Hematopoietic multipotent progenitor cell treated with erythropoietin and hydrocortisone succinate and interleukin-3 and kit ligand, for 8 days (in vitro differentiated cells): ENCODE measurements at places on chromosomes 5 and 9.

GRCh38 chr9:78021697-78022096 lies 9.9 kb downstream of the GNAQ start:
- peak; percentile 90 for DNase-seq

GRCh38 chr9:99576002-99576401 lies 245.7 kb upstream of the NR4A3 start:
- no peak for DNase-seq

DNA sequence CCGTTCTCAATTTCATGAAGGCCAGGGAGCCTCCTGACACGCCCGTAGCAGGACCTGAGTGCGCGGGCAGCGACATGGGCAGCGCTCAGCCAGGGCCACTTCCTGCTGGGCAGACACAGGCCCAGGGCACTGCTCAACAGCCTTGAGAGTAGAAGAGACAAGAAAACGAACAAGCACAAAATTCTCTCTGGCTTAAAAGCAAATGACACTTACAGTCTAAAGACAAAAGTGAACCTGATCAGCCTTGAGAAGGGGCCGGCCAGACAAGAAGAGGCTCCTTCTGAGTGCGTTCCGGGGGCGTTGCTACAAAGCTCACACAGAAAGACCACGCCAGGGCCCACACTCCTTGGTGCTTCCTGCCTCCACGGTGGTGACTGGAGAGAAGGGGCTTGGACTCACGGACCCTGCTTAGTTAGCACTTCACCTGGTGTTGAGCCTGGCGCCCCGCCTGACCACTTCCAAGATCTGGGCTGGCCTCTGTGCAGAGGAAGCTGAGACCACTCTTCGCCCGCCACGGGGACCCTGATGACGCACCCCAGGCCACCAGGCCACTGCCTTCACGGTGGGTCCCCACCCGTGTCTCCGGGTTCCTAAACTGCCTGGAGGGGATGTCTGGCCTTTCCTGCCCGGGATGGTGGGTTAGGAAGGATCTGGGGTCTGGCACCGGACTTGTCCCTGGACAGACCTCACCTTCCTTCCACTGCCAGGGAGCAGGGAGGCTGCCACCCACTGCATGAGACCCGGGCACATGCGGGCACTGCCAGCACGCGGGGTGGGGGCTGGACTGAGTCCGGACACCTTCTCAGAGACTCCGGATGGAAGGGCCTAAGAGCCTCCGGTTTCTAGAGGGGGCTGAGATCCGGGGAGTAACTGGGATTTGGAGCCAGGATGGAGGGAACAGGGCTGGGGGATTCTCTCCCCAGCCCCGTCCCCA lies 1.3 kb downstream of the SLC12A7 start:
- no peak for DNase-seq

DNA sequence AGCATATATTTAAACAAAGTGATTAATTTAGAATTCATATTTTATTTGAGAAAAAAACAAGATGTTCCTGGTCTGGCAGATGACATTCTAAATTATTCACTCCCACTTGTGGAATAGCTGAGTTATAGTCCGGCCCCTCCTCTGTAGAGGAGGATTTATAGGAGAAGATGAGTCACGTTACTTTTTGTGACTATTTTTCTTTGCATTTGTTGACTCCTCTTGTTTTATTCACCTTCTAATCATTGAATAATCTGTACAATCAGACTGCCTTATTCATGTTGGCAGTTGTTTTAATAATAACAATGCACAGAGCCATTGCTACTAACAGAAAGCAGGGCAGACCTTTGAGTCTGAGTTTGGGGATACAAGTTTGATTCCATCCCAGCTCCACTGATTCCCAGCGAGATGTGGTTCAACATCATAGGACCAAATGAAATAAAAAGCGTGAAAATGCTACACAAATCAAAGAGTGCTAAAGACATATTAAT lies 23.2 kb downstream of the DOCK8 start:
- peak; percentile 82 for DNase-seq
